Activated naive CD4-positive, alpha-beta T cell (primary cell): ENCODE measurements at places on chromosomes 4 and X.

GRCh38 chr4:45284400-45285085, 558.2 kb upstream of the GNPDA2 start:
- DNase-seq, result no peak

DNA sequence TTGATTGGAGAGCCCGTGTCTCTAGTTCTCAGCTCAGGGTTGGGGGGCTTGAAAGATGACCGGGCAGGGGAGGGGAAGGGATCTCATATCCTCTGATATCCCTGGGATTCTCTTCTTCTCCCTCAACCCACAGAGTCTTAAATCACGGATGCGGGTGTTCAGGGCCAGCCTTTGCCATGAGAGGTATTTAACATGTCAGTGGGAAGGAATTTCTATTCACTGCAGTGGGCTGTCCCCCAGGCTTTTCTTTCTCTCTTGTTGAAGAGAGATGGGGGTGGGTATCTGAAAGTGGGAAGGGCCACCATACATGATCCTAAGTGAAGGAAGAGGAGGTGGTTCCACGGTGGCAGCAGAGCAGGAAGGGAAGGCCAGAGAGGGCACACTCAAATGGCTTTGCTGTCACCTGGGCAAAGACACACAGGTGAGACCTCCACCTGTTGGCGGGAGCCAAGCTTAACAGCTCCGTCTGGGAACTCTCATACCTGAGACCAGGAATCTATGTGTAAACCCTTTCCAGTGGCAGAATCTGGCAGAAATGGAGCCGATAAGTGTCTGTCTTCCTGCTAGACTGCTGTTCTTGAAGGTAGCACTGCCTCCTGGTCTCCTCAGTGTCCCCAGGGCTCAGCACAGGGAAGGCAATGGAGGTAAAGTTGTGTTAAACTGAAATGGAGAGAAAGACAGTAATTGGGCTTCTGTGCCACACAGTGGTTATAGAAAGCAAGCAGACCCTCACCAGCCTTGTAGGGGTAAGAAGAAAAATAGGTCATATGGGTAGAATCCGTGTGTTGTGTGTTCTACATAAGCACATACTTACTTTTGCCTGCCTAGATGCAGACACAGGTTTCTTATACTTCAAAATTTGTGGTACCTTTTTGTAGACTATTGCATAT, 49.4 kb downstream of the RHOH start:
- DNase-seq, result no peak

DNA sequence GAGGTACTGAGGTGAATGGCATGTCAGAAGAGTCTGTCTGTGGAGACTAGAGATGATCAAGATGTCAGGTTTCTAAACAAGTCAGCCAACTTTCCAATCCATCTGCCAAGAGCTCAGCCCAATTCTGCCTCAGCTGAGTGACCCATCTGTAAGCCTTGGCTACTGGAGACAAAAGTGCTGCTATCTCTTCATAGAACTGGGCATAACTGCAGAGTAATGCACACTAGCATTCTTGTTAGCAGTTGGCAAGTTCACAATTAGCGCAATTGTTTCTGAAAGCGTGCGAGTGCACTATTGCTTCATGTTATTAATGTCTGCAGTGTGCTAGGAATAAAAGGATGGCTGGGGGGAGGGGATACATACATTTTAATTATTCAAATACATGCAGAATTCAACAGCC, 32.9 kb upstream of the SH3D19 start:
- no peak for DNase-seq

- no peak for DNase-seq
Measured at GRCh38 chr4:140156529-140157171, 2.7 kb upstream of the MAML3 start.

DNA sequence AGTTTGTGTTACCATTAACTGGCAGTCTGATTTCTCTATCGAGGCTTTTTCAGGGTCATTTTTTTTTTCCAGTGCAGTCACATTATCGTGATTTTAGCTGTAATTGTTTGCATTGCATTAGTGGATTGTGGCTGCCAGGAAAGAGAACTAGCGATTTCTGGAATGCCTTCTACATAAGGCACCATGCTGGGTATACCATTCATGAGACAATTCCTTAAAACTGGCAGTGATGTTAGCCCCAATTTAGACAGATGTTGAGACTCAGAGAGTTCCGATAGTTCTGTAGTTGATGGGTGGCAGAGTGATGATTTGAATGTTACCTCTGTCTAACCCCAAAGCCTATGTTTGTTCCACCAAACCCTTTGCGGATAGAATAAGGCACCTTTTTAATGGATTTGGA, 175.4 kb upstream of the TENM3 start:
- DNase-seq, result no peak

GRCh38 chr4:6206771-6207290, 6.5 kb upstream of the JAKMIP1 start:
- no peak for DNase-seq

DNA sequence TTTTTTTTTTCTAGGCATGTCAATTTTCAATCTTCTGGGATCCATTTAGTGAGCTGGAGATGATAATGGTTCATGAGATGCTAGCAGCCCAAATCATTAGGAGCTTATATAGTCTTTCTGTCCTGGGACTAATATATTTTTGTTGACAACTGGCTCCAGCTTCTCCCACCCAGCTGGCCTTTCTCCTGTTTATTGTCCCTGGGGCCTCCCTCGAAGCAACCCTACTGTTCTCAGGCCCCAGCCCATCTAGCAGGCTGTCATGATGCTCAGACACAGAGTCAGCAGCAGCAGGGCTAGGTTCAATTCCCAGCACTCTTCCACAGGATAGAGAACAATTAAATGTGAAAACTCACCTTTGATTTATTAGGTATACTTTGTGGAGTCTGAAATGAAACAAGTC, 127.6 kb upstream of the MID1 start:
- DNase-seq, result no peak

- DNase-seq, result no peak
Measured at GRCh38 chr4:117156806-117157205, 71.4 kb upstream of the TRAM1L1 start.

- DNase-seq, result no peak
Measured at GRCh38 chr4:138851391-138852335, 163.9 kb upstream of the NOCT start.

- no peak for DNase-seq
Measured at GRCh38 chrX:109773374-109773773, 40.3 kb upstream of the ACSL4 start.

GRCh38 chrX:40318801-40319200, 221.0 kb upstream of the BCOR start:
- no peak for DNase-seq

- no peak for DNase-seq
Measured at GRCh38 chr4:11543706-11544105, 115.0 kb upstream of the HS3ST1 start.

DNA sequence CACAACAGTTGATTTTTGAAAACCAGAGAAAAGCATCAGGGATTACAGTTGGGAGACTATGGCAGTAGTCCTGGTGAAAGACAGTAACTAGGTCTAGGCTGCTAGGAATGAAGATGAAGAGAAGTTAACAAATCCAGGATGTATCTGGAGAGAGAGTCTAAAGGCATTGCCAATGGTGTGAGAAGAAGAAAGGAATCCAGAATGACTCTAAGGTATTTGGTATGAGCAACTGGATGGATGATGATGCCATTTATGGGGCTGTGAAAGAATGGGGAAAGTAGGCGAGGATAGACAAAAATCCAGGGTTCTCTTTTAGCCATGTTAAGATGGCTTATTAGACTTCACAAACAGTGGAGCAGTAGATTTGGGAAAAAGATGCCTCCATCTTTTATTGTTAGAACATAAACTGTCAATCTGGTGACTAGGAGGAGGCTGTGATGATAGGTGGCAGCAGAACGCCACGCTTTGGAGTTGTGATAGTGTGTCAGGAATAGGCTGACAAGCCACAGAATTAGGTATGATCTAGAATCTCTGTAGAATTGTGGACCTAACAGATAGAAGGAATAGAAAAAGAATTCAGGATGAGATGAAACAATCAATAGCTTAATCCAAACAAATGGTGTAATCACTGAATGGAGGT, 27.3 kb upstream of the JADE1 start:
- DNase-seq, result no peak

GRCh38 chr4:47718696-47719095, 119.2 kb downstream of the CORIN start:
- no peak for DNase-seq

DNA sequence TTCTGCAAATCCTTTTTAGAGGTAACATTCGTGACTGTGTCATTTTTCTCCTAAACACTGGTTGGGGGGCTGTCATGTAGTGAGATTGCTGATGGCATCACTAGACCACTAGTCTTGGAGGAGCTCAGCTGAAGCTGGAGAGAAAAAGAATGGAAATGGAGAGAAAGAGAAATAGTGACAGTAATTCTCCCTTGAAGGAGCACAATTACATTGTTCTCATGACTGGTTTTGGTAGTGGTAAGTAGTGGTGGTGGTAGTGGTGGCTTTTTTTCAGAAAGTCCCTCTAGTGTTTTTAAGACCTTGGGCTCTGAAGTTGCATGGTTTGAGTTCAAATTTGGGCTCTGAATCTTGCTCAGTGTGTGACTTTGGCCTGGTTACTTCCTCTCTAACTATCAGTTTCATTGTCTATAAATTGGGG, 99.8 kb downstream of the LARP7 start:
- no peak for DNase-seq

DNA sequence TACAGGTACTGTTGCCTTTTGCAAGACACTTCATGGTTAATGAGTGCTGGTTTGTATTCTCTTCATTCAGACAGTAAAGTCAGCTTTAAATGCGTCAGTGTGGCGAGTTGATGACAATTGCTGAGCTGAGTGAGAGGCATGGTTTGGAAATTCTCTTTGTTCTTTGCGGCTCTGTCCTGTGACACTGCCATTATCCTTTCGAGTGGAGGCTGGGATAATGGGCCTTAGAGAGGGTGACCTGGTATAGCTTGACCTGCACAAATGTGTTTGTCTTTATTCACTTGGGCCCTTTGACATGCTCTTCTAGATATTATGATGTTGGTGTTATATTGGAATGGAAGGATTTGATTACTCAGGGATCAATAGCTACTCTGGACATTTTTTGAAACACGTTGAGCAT, 208.5 kb upstream of the FAT1 start:
- DNase-seq, result no peak

DNA sequence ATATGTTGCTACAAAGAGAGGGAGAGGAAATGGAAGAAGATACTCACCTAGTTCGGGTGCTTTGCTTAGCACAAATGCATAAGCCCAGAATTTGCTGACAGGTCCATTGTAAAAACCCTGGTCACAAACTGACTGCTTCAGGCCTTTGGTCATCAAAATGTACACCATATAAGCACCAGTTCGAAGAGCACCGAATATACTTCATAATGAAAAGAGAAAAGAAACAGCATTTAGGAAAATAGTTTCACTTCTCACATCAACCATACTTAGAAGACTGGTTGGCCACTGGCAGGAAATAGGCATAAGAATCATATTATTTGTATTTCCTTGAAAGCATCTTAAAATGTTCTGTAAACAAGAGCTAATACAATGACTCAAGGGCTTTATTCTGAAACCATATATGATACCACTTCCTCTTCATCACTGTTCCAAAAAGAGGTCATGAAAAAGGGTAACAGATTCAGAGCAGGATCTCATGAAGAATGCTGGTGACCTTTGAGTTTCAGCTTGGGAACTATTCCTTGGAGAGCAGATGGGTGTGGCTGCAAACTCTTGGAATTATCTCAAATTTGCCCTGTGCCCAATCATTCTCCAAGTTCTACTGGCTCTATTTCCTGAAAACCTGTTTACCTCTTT, 138.7 kb downstream of the ELOVL6 start:
- DNase-seq, result no peak

DNA sequence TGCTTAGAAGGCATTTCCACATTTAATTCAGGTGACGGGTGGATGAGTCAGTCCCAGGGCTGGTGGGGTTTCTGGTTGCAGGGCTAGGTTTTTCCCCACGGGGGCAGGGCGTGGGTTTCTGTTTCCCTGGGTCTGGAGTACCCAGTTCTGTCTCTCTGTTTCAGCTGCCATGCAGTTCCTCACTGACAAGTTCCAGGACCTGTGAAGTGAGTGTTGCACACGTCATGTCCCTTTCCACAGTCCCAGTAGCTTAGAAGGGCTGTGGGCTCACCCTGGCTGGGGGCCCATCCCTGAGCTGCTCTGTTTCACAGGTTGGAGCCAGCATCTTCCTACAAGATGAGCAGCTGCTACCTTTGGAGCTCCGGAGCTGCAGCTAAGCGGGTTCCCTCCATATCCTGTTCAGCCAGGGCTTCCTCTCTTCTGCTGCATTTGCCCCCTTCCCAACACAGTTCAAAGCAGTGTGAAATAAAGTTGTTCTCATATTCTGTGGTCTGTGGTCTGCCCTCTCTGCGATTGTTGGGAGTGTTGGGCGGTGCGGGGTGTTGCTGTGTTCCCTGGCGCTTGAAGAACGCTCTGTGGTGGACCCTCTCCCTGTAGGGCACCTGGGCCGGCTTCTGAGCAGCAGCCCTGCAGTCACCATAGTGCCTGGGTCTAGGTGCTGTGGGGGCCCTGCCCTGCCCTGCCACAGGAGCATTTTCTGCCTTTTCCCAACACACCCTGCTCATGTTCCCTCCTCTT, 3.9 kb downstream of the LOC101059915 start:
- DNase-seq, result no peak

GRCh38 chr4:147309434-147309833, 171.5 kb upstream of the EDNRA start:
- no peak for DNase-seq

DNA sequence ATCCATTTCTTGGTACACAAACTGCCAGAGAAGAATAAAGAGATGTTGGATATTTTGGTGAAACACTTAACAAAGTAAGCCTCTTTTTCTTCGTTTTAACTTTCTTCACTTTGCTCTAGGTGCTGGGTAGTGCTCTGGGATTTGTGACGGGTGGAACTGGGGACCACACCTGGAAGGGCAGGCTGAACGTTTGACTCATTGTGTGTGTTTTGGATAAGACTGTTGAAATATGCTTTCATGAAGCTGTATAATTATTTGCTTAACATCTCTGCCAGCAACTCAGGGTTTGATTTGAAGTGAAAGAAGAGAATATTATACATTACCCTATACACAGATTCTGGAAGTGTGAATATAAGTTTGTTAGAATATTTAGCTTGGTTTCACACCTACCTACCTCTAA, 233.2 kb downstream of the ARHGAP10 start:
- no peak for DNase-seq

- DNase-seq, result peak; percentile 16
Measured at GRCh38 chrX:130330706-130331105, 9.0 kb upstream of the SLC25A14 start.

DNA sequence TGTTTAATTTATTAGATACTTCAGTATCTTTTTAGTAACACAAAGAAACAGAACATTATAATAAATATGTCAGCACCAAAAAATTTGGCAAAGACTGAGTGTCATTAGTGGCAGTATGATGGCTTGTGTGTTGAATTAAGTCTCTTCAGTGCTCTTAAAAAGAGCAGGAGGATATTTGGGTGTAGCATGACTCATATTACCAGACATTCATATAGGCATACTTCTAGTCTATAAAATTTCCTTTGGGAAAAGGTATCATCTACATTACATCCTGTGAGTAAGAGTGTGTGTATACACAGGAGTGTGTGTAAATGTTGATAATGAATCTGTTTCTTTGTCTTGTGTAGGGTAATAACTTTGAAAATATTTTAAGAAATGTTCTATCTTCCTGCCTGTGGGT, 135.7 kb downstream of the CNKSR2 start:
- DNase-seq, result no peak

DNA sequence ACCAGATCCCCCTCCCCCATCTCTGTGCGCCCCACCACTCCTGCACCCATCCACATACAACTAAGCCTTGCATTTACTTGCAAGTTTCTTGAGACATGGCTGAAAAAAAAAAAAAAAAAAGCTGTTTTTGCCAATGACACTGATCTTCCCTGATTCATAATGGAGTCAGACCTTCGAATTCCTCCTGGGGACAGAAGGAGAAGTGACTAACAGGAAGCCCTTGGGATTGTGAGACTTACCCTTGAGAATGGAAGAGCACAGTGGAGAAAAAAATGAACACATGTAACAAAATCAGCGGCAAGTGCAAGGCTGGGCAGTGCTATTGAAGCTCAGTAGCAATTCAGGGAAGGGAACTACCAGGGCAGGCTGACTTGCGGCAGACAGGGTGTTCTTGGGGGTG, 288.4 kb downstream of the BCOR start:
- no peak for DNase-seq
